Left colon (tissue), 2 donors: ENCODE measurements at places on chromosomes 11 and 22. TPM values are rescaled to one million over a fixed set of nuclear protein-coding genes. Genes with fewer than 3 reads are reported as not detected.
A peak's percentile ranks its signal among the peaks of the same experiment; 100 is the strongest.

GRCh38 chr11:78977009-78977408 is 402.3 kb upstream of the NARS2 start:
- no peak for DNase-seq

- DNase-seq, result no peak
Measured at GRCh38 chr11:72238492-72239312, 5.3 kb downstream of the PHOX2A start.

- DNase-seq, result no peak
Measured at GRCh38 chr11:117953024-117953671, 23.9 kb upstream of the TMPRSS13 start.

GRCh38 chr22:49697047-49697446 is 130.6 kb downstream of the BRD1 start:
- no peak for DNase-seq

DNA sequence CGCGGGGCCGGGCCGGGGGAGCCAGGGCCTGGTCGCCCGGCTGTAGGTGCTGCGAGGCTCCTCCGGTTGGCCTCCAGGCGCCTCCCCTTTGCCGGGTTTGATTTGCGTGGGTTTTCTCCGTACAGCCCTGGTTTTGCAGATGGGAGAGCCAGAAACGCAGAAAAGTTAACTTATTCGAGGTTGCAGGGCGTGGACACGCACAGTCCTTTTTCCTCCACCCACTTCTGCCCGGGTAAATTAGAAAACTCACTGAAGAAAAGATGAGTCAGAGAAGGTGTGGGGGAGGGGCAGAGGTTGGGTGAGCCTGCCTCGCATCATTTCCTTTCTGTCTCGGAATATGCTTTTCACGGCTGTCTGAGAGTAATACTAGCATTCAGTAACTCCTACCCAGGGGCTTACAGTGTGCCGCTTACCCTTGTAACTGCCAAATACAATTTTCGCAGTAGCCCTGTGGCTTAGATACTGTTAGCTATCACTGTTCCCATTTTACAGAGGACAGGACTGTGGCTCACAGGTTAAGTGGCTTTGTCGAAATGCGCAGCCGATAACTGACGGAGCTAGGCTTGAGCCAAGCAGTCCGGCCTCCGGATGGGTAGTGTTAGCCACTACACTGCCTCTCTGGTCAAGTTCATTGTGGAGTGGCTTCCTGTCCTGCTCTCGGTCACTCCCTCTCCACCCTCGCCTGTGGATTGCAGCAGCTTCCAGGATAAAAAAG is 812 bp downstream of the FADD start:
- DNase-seq, result peak; percentile 87

GRCh38 chr11:120168960-120169681 is 31.2 kb upstream of the TRIM29 start:
- peak; percentile 42 for DNase-seq

DNA sequence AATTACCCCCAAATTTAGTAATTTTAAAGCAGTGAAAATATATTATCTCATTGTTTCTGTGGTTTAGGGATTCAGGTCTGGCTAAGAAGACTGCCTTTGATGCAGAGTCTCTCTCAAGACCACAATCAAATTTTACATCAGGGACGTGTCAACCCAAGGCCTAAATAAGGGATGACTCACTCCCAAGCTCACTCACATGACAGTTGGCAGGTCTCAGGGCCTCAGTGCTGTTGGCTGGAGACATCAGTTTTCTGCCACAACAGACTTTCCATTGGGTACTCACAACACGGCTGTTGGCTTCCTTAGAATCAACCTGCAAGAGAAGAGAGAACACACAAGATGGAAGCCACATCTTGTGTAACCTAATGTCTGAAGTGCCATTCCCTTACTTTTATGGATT is 377.3 kb downstream of the FAM181B start:
- DNase-seq, result no peak

DNA sequence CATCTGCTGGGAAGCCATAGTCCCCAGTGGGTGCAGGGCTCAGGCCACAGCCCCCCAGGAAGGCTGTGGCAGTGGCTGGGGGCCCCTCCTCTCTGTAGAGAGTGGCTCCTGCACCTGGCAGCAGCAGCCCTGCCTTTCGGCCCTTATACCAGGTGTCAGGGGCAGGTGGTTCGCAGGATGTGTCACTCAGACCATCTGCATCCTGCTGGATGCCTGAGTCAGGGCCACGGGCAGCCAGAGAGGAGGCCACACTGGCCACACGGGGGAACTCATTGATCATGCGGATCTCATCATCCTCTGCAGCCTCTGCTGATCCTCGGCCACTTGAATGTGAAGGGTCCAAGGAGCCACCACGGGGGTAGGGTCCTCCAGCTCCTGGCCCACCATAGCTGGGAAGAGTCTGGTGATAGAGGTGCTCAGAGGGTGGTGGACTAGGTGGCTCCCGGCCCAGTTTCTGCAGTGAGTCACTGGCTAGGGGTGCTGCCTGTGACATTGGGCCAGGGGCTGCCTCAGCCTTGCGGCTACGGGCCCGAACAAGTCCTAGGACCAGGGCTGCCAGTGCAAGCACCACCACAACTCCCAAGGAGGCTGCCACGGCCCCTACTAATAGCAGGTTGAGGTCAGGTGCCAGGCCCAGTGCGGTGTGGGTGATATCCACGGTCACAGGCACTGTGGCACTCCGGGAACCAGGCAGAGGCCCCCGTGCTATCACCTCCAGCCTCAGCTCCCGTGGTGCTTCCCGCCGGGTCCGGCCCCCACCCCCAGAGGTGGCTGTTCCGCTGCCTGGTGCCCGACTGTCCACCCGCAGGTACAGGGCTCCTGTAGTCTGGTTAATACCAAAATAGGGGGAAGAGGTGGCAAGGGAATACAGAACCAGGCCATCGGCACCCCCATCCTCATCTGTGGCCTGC is 3.3 kb upstream of the TPP1 start:
- peak; percentile 22 for DNase-seq

The POU2AF3 gene
- total RNA-seq, result 6.0 TPM

The TRIM34 gene
- 9.8 TPM for total RNA-seq

The OR52A1 gene
- total RNA-seq, result not detected
